ENCODE measurements at places on chromosomes 11 and 22. TPM values are rescaled to one million over a fixed set of nuclear protein-coding genes. Genes with fewer than 3 reads are reported as not detected.

DNA sequence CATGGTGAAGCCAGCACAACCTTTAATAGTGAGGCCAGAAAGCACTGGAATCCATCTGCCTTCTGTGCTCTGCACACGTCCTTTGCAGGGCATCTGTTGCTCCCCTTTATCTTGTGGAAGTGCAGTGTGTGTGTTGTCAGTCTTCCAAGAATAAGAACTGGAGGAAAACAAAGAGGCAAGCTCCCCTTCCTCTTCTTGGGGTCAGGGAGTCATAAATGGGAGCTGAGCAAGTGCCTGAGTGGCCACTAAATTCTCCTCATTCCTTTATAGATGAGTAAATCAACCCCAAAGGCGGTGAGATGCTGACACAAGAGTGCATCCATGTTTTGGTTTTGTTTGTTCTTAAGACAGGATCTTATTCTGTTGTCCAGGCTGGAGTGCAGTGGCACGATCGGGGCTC lies 38.3 kb downstream of the WT1 start:
- DNase-seq: peak; percentile 79

DNA sequence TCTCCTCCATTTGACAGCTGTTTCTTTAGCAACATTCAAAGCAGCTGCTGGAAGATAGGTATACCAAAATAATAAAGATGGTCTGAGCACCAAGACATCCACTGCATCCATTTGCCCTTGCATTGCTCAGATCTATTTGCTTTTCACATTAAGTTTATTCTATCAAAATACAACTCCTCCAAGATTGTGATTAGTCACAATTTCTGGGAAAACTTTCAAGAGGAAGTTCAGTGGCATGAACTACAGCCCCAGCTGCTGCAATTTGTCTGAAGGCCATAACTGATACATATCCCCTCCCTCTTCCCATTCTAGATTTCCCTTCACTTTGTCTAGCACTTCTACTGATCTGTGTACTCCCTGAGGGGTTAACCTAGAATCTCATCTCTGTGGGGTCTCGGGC lies 117.5 kb upstream of the CEP126 start:
- peak; percentile 14 for DNase-seq

GRCh38 chr11:57277845-57278720 lies 41.0 kb upstream of the APLNR start:
- peak; percentile 73 for DNase-seq

- no peak for DNase-seq
These were observed 50.5 kb upstream of the TSKU start for GRCh38 chr11:76732643-76733042.

Gene DPP3
- total RNA-seq: 36.8 TPM

Gene YPEL1
- total RNA-seq: 1.8 TPM
